ENCODE measurements at places on chromosomes 12 and 14. TPM values are rescaled to one million over a fixed set of nuclear protein-coding genes. Genes with fewer than 3 reads are reported as not detected.

Gene DYNLL1
- 209 TPM for total RNA-seq

Gene SIRT4
- 1.4 TPM for total RNA-seq

Gene CACNA2D4
- total RNA-seq = 13.0 TPM

Gene VRTN
- total RNA-seq = not detected

Gene LGR5
- not detected for total RNA-seq

Gene BIN2
- total RNA-seq = 26.5 TPM

Gene LTBP2
- 95.6 TPM for total RNA-seq

Gene SAMD15
- total RNA-seq = 0.84 TPM

Gene GALNT6
- total RNA-seq = 10.9 TPM

Gene ADSS1
- total RNA-seq = 3.7 TPM

Gene SYCP3
- total RNA-seq = 0.31 TPM

Gene NAA30
- total RNA-seq = 16.1 TPM

Gene CARMIL3
- total RNA-seq = 0.06 TPM

Gene NFE2
- total RNA-seq = 2.6 TPM

Gene PTGER2
- 4.0 TPM for total RNA-seq

Gene SLCO1A2
- not detected for total RNA-seq

Gene POTEM
- total RNA-seq = not detected

Gene PTPN6
- total RNA-seq = 42.3 TPM

Gene EXOC5
- 32.0 TPM for total RNA-seq

Gene ISCU
- total RNA-seq = 166 TPM

Gene HOTAIR
- 0.32 TPM for total RNA-seq

Gene KRT75
- not detected for total RNA-seq

Gene TCP11L2
- 14.3 TPM for total RNA-seq

Gene KRT2
- total RNA-seq = not detected

Gene DEGS2
- total RNA-seq = 0.19 TPM

Gene OLR1
- total RNA-seq = 0.19 TPM

Gene CLEC14A
- 32.5 TPM for total RNA-seq

Gene TAS2R8
- not detected for total RNA-seq

Gene PTPRR
- 0.28 TPM for total RNA-seq

Gene FOXG1
- total RNA-seq = not detected

Gene OAS2
- 10.0 TPM for total RNA-seq

Gene GZMB
- total RNA-seq = 2.2 TPM

Gene ALDH1L2
- total RNA-seq = 22.4 TPM

Gene GCN1
- total RNA-seq = 53.0 TPM

Gene SCYL2
- total RNA-seq = 40.4 TPM

Gene IPO8
- 36.5 TPM for total RNA-seq

Gene NKX2-1
- not detected for total RNA-seq

Gene LRRK2
- total RNA-seq = 15.3 TPM

Gene TAS2R9
- not detected for total RNA-seq

Gene STAT6
- 112 TPM for total RNA-seq

Gene MSI1
- 0.13 TPM for total RNA-seq

Gene ACOT6
- total RNA-seq = not detected

Gene SLC38A2
- 379 TPM for total RNA-seq

Gene TRPV4
- 1.8 TPM for total RNA-seq

Gene RPL10L
- not detected for total RNA-seq
